Left ventricle myocardium inferior (tissue), 1 donor: ENCODE measurements at places on chromosomes 3 and 15.
A peak's percentile ranks its signal among the peaks of the same experiment; 100 is the strongest.

DNA sequence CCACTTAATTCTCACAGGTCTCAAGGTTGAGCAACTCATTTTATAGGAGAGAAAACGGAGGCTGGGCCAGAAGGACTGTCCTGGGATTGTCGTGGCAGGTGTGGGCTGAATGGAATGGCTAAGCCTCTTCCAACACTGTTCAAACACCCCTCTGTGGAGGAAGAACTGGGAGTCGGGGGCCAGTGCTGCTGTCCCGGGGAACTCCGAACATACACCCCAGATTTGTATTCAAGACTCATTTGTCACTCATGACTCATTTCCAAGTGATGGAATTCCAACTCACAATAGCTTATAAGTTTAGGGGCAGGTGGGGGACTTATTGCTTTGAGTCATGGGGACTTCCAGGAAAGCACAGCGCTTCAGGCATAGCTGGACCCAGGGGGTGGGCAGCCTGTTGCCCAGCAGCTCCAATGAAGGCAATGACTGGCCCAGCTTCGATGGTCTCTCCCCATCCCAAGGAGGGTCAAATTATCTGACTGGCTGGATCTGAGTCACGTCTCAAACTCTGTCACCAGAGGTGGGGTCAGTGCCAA is 72.5 kb downstream of the TM2D3 start:
- no peak for DNase-seq

DNA sequence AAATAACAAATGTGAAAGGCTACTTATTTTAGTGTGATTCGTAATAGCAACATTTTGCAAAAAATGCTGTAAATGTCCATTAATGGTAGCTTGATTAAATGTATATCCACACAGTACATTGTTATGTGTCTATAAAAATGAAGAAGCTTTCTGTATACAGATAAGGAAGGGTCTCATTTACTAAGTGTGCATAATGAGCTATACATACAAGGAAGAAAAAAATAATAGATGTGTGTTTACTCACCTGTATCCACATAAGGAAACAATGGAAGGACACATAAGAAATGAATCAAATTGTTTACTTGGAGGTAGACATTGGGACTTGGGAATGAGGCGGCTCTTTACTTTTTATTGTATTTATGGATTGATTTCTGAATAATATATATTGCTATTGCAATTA is 34.9 kb downstream of the MED12L start:
- no peak for DNase-seq

- peak; percentile 76 for DNase-seq
These were observed 63.9 kb upstream of the RGMA start for GRCh38 chr15:93152951-93153350.

GRCh38 chr15:94036156-94036555 is 195.2 kb upstream of the MCTP2 start:
- no peak for DNase-seq

GRCh38 chr15:73265536-73266153 is 103.1 kb downstream of the HCN4 start:
- no peak for DNase-seq

- no peak for DNase-seq
These were observed 89.8 kb downstream of the KLHL25 start for GRCh38 chr15:85704720-85705429.
